NCI-H1436 (cell line): ENCODE measurements at places on chromosomes 6 and 20.

DNA sequence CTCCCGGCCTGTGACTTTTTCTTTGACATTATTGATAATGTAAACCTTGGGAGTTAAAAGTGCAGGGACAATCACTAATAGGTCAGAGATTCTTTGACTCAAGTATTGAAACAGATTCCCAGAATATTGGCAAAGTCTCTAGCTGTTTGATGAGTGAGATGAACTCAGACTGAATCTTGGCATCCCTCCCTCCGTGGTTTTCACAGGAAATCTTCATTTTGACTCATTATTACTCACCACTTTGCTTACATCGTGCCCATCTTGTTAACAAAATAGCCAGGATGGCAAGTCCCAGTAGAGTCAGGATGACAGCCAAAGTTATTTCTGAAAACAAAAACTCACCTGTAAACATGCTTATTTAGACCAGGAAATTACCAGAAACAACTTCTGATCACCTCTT, 2.0 kb downstream of the TSBP1 start:
- no peak for DNase-seq

DNA sequence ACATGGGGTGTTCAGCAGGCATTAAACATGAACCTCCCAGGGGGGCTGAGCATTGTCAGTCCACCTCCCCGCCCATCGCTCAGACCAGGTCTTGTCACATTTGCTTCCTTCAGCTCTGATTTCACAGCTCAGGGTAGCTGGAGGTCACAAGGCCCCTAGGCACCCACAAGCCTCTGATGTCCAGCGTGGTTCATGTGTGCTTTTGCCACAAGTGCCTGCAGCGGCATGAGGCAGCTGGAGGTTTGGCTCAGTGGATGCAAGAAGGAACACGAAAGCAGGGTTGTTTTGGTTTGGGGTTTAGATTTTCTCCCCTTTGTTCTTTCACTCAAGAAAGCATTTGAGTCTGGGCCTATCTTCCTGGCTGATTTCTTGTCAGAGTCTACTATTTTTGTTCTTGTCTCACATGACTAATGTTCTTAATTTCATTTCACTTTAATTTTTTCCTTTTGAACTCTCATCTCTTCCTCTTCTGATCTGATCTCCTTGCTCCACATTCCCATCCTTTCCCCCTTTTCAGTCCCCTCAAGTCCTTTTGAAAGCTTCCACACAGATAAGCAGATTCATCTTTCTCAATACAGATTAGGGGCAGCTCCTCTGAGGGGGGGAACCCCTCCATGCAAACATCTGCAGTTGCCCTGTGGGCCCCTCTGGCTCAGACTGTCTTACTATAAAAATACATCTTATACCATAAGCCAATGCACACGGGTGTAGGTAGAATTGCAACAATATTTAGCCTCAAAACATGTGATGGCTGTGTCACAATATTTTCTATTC, 68.1 kb upstream of the CEP85L start:
- no peak for DNase-seq

DNA sequence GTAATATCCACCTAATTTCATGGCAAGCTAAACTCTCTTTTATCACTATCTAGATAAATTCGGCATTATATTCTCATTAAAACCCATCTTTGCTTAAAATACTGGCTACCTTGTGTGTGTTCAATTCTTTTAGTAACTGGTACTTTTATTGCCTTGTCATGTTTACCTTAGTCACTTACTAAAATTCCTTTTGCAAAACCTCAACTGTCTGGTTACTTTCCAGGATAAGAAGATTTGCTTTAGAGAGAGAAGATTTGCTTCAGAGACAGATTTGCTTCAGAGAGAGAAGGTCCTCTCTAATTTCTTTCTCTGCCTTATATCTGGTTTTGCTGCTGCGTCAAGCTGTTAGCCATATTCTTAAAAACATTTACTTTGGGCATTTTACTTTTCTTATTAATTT, 151.5 kb upstream of the MLIP start:
- DNase-seq = no peak

GRCh38 chr6:134753001-134753400, 196.9 kb downstream of the ALDH8A1 start:
- DNase-seq = no peak

- DNase-seq = no peak
Observed at GRCh38 chr20:32297439-32297838, 20.0 kb downstream of the KIF3B start.

GRCh38 chr6:154358019-154358545, 1.5 kb upstream of the IPCEF1 start:
- no peak for DNase-seq

GRCh38 chr6:157235600-157236039, 87.7 kb downstream of the TMEM242 start:
- no peak for DNase-seq
